ENCODE measurements at places on chromosomes 3 and 15.

DNA sequence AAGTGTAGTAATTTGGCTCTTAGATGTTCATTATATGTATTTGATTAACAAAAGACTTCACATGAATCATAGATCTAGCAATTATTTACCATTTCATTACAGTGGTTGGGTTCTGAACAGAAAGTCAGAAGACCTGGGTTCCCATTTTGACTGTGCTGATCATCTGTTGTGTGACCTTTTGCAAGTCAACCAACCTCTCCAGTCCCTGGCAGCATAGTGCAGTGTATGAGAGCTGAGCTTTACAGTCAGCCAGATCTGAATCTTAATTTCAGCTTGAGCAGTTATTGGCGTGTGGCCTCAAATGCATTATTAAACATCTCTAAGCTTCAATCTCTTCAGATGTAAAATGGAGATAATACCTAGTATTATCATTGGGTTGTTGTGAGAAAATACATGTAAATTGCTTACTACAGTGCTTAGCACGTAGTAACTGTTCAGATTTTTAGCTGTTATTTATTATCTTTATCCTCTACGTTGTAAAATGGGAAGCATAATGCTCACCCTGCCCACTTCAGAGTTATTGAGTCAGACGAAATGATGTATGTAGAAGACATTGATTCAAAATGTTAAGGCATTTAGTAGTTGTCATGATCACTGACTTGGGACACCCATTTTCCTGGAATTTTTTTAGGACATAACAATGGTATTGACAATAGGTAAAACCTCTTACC, 104.0 kb downstream of the KLHL25 start:
- DNase-seq, result no peak

DNA sequence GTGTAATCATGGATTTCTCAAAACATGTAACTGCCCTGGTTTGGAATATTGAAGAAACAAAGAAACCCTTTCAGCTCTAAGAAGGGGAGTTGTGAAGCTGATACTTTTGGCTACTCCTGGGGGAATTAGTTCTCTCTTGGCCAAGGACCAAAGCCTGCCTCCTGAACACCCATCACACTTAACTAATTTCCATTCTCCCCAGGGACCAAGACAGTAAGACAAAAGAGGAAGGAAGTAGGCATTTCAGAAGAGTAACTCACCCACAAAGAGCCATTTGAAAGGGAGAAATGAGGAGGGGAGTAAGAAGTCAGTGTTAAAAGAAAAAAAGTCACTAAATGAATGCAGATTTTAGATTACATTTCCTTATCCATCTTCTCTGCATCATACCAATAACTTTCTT, 328.0 kb upstream of the SOX2 start:
- DNase-seq, result no peak

DNA sequence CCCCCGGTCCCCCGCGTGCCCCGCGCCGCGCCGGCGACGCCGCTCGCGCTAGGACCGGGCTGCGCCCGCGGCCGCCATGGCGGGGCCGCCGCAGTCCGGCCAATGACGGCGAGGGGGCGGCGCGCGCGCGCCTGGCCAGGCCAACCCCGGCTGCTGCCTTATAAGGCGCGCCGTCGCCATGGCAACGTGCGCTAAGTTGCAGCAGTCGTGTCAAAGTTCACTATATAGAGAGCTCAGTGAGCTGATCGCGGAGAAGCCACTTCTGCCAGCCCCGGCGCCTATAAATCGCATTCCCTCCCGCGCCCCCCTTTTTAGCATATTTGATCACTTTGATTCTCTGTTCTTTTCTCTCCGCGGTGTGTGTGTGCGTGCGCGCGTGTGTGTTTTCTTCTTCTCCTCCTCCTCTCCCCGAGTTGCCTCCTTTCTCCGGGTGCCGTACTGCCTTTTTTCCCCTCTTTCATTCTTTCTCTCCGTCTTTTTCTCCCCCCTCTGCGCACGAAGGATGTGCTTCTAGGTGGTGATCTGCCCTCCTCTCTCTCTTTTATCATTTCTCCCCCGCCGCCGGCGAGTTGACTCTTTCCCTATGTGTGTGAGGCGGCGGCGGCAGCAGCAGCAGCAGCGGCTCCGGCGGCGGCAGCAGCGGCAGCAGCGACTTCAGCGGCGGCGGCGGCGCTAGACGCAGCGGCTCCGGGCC, at the start of gene NR2F2:
NR2F2 (plus strand) TSS at position 251 of the 694 bp plus-strand sequence. CDS start 1,406 bp downstream, outside the sequence.
- peak; percentile 99 for DNase-seq

DNA sequence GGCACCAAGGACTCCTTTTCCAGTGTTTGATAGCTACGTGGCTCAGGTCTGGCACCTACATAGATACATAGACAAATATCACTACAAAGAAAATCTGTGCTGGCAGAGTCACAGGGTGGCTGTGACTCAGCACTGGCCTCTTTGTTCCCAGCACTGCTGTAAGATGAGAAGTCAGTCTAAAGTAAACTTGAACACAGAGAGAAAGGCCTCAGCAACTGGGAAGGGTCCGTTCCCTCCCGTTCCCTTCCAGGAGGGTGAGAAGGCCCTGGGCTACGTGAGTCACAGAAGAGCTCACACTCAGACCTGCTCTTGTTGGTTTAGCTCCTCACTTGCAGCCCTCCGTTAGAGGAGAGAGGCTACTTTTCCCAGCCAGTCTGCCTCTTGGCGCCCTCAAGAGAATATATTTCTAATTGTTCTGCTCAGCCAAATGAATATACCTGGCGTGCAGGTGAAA, 23.1 kb downstream of the ANXA2 start:
- DNase-seq, result peak; percentile 93

GRCh38 chr3:51896607-51897305, 6.4 kb downstream of the IQCF1 start:
- DNase-seq, result no peak

DNA sequence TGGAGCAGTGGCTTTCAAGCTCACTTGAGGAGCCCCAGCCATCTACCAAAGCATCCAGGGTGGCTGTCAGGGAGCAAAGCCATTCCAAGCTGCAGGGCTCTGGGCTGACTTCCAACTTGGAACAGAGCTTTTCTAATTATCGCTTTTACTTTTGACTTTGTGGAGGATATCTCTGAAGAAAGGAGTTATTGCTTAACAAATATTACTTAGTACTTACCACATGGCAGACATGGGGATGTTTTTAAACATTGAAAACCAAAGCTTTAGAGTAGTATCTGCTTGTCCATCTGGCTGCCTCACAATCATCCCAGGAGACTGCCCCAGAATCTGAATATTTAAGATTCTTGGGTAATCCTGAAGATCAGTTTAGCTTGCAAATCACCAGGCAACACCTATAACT, 8.9 kb downstream of the TAGLN3 start:
- no peak for DNase-seq

DNA sequence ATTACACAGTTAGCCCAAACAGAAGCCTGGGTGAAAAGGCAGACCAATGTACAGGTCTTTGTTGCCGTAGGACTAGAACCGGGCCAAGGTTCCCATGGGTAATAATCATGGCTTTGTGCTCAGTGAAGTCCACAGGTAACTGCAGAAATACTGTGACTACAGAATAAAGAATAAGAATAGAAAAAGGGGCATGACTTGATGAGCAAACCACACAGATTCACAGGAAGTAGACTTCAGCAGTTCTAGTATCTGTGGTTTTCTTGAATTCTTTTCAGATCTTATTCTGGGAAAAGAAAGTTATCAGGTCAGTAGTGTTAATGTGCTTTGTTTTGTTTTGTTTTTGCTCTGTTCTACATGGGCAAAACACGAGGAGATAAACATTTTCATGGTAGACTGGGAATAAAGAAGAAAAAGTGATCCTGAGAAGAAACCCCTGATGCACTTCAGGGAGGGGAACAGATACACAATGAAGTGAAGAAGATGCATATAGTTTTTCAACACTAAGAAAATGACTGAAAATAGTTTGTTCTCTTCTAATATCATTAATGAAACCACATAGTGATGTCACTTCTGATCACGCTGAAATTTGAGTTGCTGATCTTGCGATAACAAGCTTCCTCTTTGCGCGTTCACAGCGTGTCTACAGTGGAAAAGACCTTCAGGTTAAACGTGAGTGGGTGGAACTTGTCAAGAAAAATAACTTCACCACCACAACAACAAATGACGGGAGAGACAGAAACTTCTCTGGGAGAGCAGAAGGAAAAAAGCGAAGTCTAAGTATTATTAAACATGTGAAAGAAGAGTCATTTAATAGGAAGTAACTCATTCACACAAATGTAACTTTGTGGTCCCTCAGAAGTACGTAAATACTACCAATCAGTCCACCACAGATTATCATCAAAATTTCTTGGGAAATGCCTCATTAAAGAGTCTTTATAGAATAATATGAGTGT, 315.8 kb upstream of the SATB1 start:
- no peak for DNase-seq

- no peak for DNase-seq
These were observed 976 bp downstream of the ABHD17C start for GRCh38 chr15:80695911-80696661.

DNA sequence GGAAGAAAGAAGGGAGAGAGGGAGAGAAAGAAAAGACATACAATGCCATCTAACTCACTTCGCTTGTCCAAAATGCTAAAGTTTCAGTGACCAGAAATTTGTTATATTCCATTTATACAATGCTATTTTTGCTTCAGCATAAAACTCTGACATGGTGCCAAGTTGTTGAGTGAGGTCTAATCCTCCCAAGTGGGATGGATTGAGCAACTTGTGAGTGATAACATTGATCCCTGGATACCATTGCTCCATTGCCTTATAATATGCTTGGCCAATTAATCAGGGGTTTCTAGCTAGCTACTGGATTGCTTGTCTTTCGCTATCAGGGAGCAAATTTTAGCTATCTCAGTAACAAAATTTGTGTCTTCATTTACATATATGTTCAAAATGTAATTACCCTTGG, 615.6 kb upstream of the DPPA4 start:
- DNase-seq, result no peak

- no peak for DNase-seq
These were observed 2.2 kb downstream of the STARD9 start for GRCh38 chr15:42577514-42578031.

DNA sequence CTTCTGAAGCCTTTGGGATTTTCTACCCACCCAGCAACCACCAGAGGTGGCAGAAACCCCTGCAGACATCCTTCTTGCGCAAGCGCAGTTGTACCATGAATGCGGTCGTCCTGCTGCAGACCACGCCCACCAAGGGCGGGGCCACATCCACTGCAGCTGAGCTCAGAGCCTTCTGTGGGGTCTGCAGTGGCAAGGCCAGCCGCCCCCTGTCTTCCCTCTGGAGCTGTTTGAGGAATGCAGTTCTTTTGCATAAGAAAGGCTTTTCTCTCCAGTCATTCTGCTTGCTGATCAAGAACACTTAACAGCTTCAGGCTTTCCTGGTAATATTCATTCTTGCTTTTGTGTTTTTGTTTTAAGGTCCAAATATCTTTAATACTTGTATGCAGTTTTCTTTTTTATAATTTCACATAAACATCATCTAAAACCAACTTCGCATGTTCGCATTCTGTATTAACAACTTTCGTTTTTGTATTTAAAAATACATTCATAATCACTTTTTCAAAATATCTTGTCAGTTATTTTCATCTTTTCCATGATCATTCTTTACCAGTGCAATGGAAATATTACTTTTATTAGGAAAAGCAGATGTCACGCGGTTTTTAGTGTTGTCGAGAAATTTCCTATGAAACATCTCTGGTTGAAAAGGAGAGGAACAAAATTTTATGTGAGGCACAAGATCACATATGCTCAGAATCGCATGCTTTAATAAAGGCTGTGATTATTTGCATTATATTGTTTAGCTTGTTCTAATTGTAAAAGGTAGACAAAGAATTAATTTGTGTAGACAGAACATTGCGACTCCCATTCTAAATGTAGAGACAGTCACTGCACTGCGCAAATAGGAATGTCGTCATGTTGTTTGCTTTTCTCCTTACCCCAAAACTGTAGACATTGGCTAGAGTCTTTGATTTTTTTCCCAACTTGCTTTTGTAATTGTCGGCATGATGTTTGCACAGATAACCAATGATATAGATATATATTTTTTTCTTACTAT, 98.1 kb upstream of the SNRPN start:
- DNase-seq, result no peak

GRCh38 chr3:169931747-169932520, 20.6 kb downstream of the SAMD7 start:
- DNase-seq, result no peak

- DNase-seq, result no peak
These were observed 78.2 kb downstream of the ATG7 start for GRCh38 chr3:11350374-11350773.

- no peak for DNase-seq
These were observed 14.2 kb downstream of the FBN1 start for GRCh38 chr15:48631176-48631770.

- DNase-seq, result no peak
These were observed 1114.2 kb downstream of the NSUN3 start for GRCh38 chr3:95177096-95177495.

DNA sequence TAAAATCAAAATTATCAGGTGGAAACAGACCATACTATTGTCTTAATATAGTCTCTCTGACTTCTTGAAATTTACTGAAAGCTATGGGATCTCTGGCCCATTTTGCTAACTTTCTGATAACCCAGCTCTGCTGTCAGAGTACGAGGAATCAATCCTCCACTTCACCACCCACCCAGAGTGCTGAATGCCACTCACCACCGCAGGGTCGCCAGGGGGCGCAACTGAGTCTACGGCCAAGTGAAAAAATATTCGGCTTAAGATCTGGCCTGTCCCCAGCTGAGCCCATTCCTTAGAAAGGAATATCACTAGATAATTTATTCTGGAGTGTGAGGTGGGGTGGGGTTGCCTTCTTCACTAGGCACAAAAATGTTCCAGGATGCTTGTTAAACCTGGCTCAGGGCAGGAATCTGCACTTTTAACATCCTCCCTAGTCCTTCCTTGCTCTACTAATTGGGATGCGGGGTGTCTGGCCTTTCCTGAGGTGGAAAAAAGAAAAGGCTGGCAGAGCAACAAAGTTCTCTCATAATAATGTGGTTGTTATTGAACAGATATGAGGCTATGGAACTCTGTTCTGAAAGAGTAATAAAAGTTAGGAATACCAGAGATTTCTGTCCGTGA, 520.6 kb downstream of the MFSD1 start:
- no peak for DNase-seq

- no peak for DNase-seq
These were observed 48.7 kb downstream of the CNOT10 start for GRCh38 chr3:32733631-32734229.

DNA sequence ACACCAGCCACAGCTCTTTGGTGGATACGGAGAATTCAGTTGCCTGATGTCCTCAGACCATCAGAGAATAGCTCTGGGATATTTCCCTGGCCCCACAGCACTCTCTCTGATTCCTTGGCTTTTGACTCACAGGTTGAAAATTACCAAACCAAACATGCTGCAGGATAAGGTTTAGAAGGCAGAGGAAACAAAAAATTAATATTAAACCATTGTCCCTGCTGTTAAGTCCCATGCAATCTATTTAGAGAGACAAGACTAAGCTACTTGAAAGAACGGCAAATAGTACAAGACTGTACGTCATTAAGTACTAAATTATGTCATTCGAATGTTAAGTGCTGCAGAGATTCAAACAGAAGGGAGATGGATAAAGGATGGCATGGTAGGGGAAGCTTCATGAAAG, 501.4 kb downstream of the MECOM start:
- no peak for DNase-seq

- DNase-seq, result no peak
These were observed 55.4 kb upstream of the ARHGEF3 start for GRCh38 chr3:56857178-56857577.

GRCh38 chr3:159787794-159788205, 200.8 kb upstream of the IL12A start:
- DNase-seq, result no peak

All from osteocyte (in vitro differentiated cells).